Right atrium auricular region (tissue), 2 donors: ENCODE measurements at places on chromosomes 5 and 9. TPM values are rescaled to one million over a fixed set of nuclear protein-coding genes. Genes with fewer than 3 reads are reported as not detected.

- H3K27ac ChIP-seq: no peak overlapping the region
- peak; percentile 30 for DNase-seq
- H3K4me1 ChIP-seq: no peaks in the 10 kb centered on the region
- no peak overlapping the region for H3K4me3 ChIP-seq
Measured at GRCh38 chr9:34540827-34541226, 18.0 kb upstream of the ENHO start.

DNA sequence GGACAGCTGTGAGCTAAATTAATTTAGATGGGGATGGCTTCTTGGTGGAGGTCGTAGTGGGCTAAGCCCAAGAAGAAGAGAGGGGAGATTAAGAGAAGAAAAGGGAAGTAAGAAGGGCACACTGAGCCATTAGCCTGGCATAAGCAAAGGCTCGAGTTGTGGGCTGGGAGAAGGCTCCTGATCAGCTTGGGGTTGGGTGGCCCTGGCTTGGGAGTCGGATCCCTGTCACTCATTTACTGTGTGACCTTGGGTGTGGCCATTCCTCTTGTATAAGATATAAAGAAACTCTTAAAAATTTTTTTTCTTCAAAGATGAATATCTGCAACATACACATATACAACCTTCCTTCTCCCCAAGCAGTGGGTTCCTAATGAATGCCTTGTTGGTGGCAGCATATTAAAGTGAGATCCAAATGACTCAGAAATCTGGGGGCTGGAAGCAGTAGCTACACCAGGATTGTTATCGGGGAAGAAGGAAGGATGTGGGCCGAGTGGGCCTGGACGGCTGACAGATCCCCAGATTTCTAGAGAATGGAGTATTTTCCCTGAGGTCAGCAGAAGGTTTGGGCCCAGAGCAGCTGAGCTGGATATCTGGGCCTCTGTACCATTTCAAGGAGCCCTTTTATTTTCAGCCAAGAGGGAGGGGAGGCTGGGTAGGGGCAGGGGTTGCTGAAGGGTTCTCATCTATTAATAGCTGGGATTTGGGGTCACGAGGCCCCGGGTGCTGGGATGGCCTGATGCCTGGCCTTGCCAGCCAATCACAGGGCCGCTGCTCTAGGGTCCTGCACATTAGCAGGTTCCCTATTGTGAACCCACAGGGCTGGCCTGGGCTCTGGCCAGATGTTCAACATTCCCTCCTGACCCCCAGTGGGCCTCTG, 52.1 kb downstream of the PPARGC1B start:
- H3K4me1 ChIP-seq: no peaks in the 10 kb centered on the region
- H3K27me3 ChIP-seq: no peaks in the 10 kb centered on the region
- H3K4me3 ChIP-seq: no peak overlapping the region
- no peaks in the 10 kb centered on the region for H3K36me3 ChIP-seq
- peak overlapping the region; percentile 78 for H3K27ac ChIP-seq

DNA sequence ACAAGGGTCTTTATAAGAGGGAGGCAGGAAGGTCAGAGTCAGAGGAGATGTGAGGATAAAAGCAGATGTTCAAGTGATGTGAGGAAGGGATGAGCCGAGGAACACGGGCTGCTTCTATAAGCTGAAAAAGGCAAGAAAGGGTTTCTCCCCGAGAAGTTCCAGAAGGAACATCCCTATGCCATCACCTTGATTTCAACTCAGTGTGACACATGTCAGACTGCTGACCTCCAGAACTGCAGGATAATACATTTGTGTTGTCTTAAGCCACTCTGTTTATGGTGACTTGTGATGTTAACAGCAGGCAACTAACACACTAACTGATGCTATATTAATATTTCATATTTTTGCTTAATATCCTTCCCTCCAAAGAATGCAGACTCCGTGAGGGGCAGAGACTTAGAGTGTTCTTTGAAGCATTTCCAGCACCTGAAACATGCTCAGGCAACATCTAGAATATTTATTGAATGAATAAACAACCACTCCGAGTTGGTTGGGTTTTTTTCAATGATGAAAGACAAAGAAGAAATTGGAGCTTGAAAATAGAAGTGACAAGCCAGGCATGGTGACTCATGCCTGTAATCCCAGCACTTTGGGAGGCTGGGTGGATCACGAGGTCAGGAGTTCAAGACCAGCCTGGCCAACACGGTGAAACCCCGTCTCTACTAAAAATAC, 77.6 kb upstream of the ADRA1B start:
- no peak overlapping the region for H3K27ac ChIP-seq
- H3K4me3 ChIP-seq: no peak overlapping the region
- H3K36me3 ChIP-seq: no peaks in the 10 kb centered on the region
- no peaks in the 10 kb centered on the region for H3K27me3 ChIP-seq

DNA sequence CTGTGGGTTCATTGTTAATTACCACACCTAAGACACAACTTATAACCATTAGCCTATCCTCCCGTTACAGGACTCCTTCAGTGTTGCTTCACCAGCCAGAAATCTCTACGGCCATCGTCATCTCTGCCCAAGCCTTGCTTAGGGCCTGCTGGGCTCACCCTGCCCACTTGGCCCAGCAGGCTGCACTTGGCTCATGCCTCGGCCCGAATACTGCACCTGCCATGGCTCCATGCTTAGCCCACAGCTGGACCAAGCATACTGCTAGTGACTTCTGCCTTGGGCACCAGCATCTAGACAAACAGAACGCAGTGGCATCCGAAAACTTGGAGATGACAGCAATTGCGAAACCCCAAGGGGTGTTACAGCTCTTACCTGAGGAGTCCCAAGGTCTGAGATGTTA, 2336.0 kb upstream of the ACO1 start:
- H3K4me3 ChIP-seq: no peak overlapping the region
- no peaks in the 10 kb centered on the region for H3K27me3 ChIP-seq
- no peaks in the 10 kb centered on the region for H3K36me3 ChIP-seq
- no peak overlapping the region for H3K27ac ChIP-seq

DNA sequence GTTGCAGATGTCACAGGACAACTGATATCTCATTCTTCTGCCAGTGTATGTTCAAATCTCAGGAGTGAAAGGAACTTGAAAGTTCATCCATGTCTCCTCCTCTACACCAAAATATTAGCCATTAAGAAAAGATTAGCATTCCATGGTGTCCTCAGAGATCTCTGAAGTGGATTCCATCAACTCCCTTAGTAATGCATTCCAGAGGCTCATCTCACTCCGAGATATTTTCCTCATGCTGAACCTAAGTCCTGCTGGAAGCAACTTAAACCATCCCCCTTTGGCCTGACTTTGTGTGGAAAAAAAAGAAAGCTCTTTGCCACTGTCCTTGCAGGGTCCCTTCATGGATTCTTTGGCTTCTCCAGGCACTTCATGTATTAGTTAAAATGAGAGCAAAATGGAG, 155.7 kb upstream of the ZNF462 start:
- H3K27ac ChIP-seq: no peak overlapping the region
- peaks cover 19% of the 10 kb centered on the region for H3K4me1 ChIP-seq
- no peaks in the 10 kb centered on the region for H3K36me3 ChIP-seq

DNA sequence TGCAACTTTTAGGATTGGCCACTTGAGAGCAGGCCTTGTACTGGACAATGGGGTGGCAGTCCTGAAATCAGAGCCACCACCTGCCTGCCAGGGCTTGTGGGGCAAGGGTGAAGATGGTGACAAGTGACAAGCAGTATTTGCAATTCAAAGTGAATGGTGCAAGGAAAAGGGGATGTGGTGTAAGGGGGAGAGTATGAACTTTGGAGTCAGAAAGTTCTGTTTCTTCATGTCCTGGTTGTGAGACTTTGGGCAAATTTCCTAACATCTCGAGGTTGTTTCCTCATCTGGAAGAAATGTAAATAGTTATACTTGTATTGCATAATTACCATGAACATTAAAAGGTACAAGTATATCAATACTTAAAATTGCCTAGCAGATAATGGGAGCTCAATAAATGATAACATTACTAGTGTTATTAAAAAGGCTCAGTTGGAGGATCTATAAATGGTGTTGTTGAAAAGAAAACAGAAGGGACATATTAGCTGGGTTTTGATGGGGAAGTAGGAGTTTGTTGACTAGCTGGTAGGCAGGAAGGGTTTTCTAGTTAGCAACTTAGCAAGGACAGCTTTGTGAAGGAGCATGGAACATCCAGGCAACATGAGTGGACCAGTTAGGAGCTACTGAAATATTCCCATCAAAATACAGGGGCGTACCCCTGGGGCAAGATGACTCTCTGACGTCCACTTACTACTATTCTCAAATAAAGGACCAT, 21.3 kb upstream of the MEGF9 start:
- H3K27me3 ChIP-seq: no peaks in the 10 kb centered on the region
- no peaks in the 10 kb centered on the region for H3K36me3 ChIP-seq
- peak; percentile 59 for DNase-seq
- no peak overlapping the region for H3K27ac ChIP-seq
- no peaks in the 10 kb centered on the region for H3K4me1 ChIP-seq

DNA sequence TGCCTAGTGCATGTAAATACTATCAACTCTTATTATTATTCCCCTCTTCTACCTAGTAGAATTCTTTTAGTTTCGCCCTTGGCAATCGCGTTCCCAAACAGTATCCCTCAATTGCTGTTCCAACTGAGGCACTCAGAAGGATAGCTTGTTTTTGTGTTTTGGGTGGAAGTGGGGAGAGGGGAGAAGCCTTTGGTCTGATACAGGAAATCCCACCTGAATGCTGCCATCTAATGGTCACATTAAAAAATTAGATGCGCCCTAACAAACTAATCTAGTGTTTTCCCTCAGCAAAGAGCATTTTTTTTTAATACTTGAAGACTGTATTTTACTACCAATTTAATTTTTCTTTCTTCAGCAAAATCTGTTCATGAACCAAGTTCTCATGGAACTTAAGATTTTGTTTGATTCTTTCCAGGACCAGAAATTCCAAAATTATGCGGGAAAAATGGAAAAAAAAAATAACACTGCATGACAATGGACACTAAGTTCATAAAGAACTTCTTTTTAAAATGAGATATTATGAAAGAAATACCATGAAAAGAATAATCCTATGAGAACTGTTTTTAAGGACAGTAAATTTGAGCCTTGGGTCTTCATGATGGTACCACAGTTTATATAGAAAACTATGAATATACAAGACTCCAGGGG, 22.2 kb upstream of the GLDC start:
- H3K36me3 ChIP-seq: no peaks in the 10 kb centered on the region
- no peak for DNase-seq
- H3K27me3 ChIP-seq: no peaks in the 10 kb centered on the region
- H3K27ac ChIP-seq: no peak overlapping the region
- no peak overlapping the region for H3K4me3 ChIP-seq
- no peaks in the 10 kb centered on the region for H3K4me1 ChIP-seq

DNA sequence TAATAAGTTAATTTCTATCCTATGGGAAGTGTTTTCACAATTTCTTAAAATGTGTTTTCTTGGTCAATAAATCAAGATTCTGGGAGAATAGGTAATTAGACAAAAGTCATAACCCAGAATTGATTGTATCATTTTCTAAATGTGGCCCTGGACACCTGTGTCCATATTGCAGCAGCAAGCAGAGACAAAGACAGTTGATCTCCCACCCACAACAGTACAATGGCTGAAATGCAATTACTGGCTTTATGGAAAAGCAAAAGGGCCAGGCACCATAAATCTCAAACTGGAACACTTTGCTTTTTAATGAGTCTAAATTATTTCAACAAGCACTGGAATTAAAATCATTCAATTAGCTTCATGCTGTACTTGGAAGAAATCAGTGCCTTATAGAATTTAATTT, 157.2 kb downstream of the ESM1 start:
- no peak overlapping the region for H3K4me3 ChIP-seq
- no peak overlapping the region for H3K27ac ChIP-seq
- no peaks in the 10 kb centered on the region for H3K27me3 ChIP-seq
- H3K36me3 ChIP-seq: no peaks in the 10 kb centered on the region

- H3K27me3 ChIP-seq: no peaks in the 10 kb centered on the region
- H3K4me3 ChIP-seq: no peak overlapping the region
- no peak overlapping the region for H3K27ac ChIP-seq
- no peaks in the 10 kb centered on the region for H3K4me1 ChIP-seq
Measured at GRCh38 chr9:134811673-134812342, 68.8 kb upstream of the FCN2 start.

GRCh38 chr5:138789771-138790242, 36.6 kb downstream of the CTNNA1 start:
- H3K4me1 ChIP-seq: peaks cover 66% of the 10 kb centered on the region
- no peak overlapping the region for H3K27ac ChIP-seq
- no peak for DNase-seq
- no peaks in the 10 kb centered on the region for H3K36me3 ChIP-seq
- H3K4me3 ChIP-seq: no peak overlapping the region

DNA sequence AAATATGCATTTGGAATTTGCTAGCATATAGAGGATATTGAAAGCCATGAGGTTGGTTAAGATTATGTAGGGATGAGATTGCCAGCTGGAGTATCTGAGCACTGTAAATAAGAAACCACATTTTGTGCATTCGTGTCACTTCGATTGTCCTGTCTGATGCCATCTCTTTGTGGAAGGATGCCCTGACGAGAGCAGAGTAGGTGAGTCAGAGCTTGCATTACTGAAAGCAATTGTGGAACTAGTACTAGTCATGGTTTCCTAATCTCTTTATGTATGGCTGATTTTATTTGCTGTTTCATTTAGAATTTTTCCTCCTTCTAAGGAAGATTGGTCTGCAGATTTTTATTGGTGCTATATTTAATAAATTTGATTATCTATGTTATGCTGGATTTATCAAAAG, 14.5 kb upstream of the TAS2R1 start:
- no peaks in the 10 kb centered on the region for H3K36me3 ChIP-seq
- H3K27ac ChIP-seq: no peak overlapping the region
- no peak for DNase-seq
- H3K4me1 ChIP-seq: no peaks in the 10 kb centered on the region
- H3K4me3 ChIP-seq: no peak overlapping the region

- H3K36me3 ChIP-seq: peaks cover 75% of the 10 kb centered on the region
- no peaks in the 10 kb centered on the region for H3K27me3 ChIP-seq
- H3K27ac ChIP-seq: peak overlapping the region; percentile 76
- no peaks in the 10 kb centered on the region for H3K4me1 ChIP-seq
Measured at GRCh38 chr5:173953528-173954090, 35.4 kb upstream of the C5orf47 start.

The TMEM171 gene
- total RNA-seq: 0.59 TPM

DNA sequence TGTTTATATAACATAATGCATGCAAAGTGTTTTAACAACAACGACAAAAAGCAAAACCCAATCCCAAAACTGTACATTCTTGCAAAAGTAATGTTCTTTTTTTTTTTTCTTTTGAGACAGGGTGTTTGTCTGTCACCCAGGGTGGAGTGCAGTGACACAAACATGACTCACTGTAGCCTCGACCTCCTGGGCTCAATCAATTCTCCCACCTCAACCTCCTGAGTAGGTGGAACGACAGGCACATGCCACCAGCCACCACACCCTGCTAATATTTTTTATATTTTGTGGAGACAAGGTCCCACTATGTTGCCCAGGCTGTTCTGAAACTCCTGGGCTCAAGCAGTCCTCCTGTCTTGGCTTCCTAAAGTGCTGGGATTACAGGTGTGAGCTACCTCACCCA, 13.6 kb upstream of the HAVCR1 start:
- no peak overlapping the region for H3K27ac ChIP-seq
- H3K36me3 ChIP-seq: no peaks in the 10 kb centered on the region
- DNase-seq: no peak
- H3K4me3 ChIP-seq: no peak overlapping the region

The NOTCH1 gene
- total RNA-seq: 39.7 TPM

The SPINK1 gene
- total RNA-seq: not detected
